ENCODE measurements at places on chromosomes 6 and 20.

GRCh38 chr6:37516076-37516919 lies 16.6 kb upstream of the CCDC167 start:
- DNase-seq, result no peak

GRCh38 chr20:41329435-41330342 lies 10.9 kb upstream of the LPIN3 start:
- DNase-seq, result peak; percentile 99

GRCh38 chr20:62819494-62820174 lies 2.8 kb downstream of the COL9A3 start:
- DNase-seq, result no peak

GRCh38 chr6:156464100-156464878 lies 312.9 kb upstream of the ARID1B start:
- no peak for DNase-seq

DNA sequence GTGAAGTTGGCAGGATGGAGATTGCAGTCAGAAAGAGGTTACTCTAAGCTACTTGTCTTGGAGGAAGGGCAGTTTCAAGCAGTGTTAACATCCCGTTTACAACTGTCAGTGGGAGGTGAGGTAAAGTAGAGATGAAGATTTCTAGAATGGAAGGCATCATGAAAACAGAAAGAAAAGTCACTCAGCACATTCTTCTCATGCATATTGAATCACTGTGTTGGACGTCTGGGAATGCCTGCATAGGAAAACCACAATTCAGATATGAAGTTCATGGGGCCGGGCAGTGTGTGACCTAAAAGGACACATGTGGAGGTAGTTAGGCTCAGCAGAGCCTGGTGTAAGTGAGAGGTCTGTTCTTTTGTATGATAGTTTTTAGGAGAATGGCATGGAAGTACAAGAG lies 73.5 kb upstream of the LAMP5 start:
- peak; percentile 37 for DNase-seq

- no peak for DNase-seq
These were observed 120.1 kb downstream of the AIG1 start for GRCh38 chr6:143180826-143181225.

GRCh38 chr6:149336609-149336928 lies 19.1 kb downstream of the TAB2 start:
- no peak for DNase-seq

DNA sequence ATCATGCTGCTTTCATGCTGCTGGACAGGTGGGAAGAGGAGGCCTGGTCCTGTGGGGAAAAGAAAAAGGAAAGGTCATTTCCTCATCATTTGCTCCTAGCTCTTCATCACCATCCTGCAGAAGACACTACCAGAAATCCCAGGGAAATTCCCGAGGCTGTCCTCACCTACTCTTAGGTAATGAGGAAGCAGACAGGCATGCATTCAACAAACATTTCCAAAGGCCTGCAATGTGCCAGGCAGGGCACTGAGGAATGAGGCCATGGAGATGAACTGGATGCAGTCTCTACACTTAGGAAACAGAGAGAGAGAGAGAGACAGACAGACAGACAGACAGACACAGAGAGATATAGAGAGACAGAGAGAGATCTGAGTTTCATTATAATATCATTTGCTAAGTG lies 83.0 kb upstream of the MRPS10 start:
- no peak for DNase-seq

DNA sequence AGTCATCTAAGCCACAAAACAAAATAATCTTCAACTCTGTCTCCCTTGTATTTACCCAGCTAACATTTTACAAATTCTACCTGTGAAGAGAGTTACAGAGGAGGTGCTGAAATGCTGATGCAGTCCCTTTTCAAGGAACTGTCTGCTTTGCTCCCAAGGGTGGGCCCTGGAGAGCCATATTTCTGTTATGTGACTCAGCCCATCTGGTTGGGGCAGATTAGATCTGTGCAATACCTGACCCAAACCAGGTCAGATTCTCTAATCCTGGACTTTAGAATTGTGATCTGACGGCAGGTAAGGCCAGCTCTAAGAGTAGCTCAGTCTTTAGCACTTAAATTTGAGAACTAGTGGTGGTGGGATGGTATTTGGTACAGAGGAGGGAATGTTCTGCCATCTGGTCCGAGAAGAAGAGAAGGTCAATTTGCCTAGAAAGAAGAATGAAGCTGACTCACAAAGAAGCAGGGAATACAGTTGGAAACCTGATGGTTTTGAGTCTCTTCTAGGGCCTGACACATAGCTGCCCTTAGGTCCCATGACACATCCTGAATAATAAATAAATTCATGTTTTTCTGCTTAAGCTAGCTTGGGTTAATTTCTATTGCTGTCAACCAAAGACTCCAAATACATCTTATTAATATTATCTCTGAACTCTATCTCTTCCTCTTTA lies 8.1 kb downstream of the ZNF311 start:
- DNase-seq, result no peak

DNA sequence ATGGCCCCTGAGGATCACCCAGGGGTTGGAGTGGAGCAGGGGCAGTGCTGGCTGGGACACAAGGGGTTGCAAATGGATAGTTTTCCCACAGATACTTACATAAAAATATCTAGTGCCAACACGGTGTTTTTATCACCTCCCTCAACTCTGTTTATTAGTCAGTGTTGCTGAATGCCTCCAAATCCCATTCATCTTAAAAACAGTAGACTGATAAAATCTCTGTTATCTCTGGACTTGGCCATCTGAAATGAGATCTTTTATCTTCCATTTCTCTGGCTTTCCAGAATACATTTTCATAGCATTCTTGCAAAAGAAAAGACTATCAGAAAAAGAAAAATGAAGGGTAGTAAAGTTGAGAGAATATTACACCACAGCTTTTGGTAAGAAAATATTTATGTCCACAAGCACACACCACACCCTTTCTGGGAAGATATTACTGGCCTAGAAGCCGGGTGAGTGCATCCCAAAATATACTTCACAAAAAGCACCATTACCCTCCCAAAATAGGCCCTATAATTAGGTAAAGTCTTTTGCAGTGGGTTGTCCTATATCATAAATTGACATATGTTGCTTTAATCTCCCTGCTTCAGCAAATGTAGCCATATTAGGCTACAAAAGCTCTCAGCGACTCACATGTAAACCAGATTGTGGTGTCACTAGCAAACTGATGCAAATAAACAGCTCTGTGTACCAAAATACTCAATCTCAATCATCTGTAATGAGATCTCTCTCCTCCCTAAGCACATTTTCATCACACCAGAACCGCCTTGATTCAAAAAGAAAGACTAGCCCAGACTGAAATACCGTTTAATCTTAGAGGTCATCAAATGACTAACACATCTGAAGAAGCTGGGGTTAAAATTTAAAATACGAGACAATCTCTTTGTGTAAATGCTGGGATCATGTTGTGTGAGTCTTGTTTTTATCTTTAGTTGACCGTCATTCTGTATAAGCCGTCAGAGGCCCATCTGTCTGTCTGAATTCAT lies 96.7 kb downstream of the FYN start:
- DNase-seq, result no peak

DNA sequence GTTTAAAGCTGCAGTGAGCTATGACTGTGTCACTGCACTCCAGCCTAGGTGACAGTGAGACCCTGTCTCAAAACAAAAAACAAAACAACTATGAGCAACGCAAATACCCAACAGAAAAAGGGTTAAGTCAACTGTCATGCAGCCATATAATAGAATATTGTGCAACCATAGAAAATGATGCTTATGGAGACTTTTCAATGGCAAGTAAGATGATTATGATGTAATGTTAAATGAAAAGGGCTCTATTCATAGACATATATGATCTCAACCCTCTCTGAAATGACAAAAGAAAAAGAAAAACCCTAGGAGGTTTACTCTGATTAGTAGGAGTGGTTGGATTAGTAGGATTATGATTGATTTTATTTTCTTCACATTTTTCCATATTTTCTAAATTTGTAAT lies 41.3 kb upstream of the TBC1D7 start:
- no peak for DNase-seq

All from AG10803 (cell line).